ENCODE measurements at places on chromosomes 5 and 9. TPM values are rescaled to one million over a fixed set of nuclear protein-coding genes. Genes with fewer than 3 reads are reported as not detected.

The CCL21 gene
- not detected for total RNA-seq

GRCh38 chr5:81428861-81429260 lies 34.9 kb upstream of the ACOT12 start:
- H3K27ac ChIP-seq, result no peak overlapping the region
- H3K4me3 ChIP-seq, result no peak overlapping the region
- H3K4me1 ChIP-seq, result no peaks in the 10 kb centered on the region
- H3K27me3 ChIP-seq, result no peaks in the 10 kb centered on the region

The IL13 gene
- total RNA-seq, result not detected

- H3K4me3 ChIP-seq, result no peak overlapping the region
- no peak overlapping the region for H3K27ac ChIP-seq
- H3K36me3 ChIP-seq, result no peaks in the 10 kb centered on the region
- peaks cover 4% of the 10 kb centered on the region for H3K4me1 ChIP-seq
Measured at GRCh38 chr9:133986061-133986460, 6.1 kb downstream of the VAV2 start.

DNA sequence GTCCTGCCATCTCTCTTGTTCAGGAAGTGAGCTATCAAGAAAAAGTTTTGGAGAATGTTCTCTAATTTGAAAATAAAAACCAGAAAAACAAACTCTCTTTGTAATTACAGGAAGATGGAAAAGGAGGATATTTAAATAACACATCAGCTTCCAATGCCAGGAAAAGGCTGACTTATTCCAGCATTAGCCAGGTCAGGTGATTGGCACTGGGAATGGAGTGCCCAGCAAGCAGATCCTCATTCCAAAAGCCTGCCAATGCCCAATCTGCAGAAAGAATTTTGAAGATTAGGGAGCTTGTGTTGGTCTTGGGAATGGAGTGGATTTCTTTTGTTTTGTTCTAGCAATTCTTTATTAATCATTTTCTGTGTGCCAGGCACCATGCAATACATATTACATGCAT lies 196.6 kb downstream of the SNCAIP start:
- no peaks in the 10 kb centered on the region for H3K27me3 ChIP-seq
- H3K27ac ChIP-seq, result no peak overlapping the region

- H3K4me1 ChIP-seq, result no peaks in the 10 kb centered on the region
- H3K36me3 ChIP-seq, result peaks cover 15% of the 10 kb centered on the region
- H3K27me3 ChIP-seq, result peaks cover 31% of the 10 kb centered on the region
- H3K4me3 ChIP-seq, result peak overlapping the region; percentile 92
- no peak for DNase-seq
Measured at GRCh38 chr9:34377404-34377746, 677 bp upstream of the MYORG start.

The TMEM174 gene
- total RNA-seq, result not detected

The FAM78A gene
- total RNA-seq, result 5.6 TPM

The PDLIM4 gene
- 16.0 TPM for total RNA-seq

- DNase-seq, result no peak
- H3K27me3 ChIP-seq, result no peaks in the 10 kb centered on the region
- H3K27ac ChIP-seq, result no peak overlapping the region
- no peak overlapping the region for H3K4me3 ChIP-seq
- no peaks in the 10 kb centered on the region for H3K36me3 ChIP-seq
Measured at GRCh38 chr9:90420211-90420610, 222.4 kb downstream of the DIRAS2 start.

GRCh38 chr5:133894143-133894542 lies 74.3 kb downstream of the C5orf15 start:
- no peaks in the 10 kb centered on the region for H3K27me3 ChIP-seq
- no peak overlapping the region for H3K4me3 ChIP-seq
- no peaks in the 10 kb centered on the region for H3K4me1 ChIP-seq
- H3K27ac ChIP-seq, result no peak overlapping the region
- no peaks in the 10 kb centered on the region for H3K36me3 ChIP-seq

DNA sequence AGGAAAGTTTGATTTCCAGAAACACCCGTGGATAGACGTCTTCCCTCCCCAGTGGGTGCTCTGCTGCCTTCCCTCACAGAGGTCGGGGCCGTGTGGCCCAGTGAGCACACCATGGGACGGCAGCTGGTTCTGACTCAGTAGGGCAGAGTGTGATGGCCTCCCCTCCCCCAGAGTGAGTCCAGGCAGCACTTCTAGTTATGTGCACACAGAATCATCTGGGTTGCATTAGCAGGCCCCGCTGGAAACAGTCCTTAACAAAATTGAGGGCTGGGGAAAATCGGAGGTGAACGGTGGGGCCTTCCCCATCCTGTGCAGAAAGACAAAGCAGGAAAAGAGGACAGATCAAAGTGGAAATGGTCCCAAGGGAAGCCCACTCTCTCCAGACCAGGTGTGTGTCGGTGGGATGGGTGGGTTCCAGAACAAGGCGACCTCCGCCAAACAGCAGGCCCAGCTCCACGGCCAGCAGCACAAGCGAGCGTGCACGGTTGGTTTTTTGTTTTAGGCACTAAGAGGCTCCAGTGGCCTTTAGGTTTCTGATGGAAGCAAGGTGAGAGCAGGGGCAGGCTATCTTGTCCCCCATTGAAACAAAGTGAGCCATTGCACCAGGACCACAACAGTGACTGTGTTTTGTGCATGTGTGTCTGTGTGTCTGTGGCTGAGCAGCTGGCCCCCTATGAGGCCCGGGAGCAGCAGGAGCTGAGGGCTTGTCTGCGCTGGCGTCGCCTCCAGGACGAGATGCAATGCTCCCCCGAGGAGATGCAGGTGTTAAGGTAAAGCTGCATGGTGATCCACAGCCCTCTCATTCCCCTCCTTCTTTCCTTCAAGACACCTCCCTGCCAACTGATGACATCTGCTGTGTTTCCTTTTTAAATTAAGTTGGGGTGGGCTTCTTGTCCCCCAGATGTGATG lies 201.5 kb downstream of the AOPEP start:
- H3K27ac ChIP-seq, result peak overlapping the region; percentile 18
- H3K4me3 ChIP-seq, result no peak overlapping the region
- H3K27me3 ChIP-seq, result no peaks in the 10 kb centered on the region
- H3K4me1 ChIP-seq, result no peaks in the 10 kb centered on the region
- DNase-seq, result no peak
